Breast epithelium (tissue), 4 donors: ENCODE measurements at places on chromosomes 7 and 10.

DNA sequence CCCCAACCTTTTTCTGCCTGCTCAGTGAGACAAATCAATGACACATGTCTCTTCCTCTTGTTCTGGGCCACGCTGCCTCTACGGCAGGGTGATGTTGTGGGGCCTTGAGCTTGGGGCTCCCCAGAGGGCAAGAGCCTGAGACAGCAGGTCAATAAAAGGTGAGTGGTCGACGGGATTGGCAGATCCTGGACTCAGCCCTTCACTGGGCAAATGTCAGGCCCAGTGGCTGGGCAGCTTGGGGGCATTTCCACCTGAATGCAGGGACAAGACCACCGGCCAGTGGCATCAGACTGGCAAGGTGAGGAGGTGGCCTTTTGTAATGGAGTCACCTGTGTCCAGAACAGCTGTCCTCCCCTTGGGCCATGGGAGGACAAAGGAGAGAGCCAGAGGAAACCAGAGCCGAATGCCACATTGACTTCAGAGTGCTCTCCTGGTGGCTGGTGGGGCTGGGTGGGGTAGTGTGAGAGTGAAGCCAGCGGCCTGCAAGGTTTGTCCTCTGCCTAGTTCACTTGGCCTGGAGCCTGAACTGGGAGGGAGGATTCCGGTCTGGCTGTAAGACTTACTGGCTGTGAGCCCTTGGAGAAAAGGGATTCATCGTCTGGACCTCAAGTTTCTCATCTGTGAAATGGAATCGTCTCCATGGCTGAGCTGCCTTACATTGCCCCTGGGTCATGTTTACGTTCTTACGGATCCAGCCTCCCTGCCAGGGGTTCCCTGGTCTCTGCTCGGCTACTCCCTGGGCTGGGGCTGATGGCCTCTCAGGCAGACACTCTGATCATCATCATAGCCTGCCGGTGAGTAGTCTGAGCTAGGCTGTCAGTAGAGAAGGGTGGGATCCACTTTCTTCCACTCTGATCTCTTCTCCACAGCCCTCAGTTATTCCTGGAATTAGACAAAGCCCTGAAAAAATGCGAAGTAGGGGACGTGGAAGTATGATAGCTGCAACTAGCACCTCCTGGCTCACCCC, 25.4 kb upstream of the CRHR2 start:
- no peak for DNase-seq

GRCh38 chr7:32560075-32560474, 64.8 kb downstream of the AVL9 start:
- no peak for DNase-seq

GRCh38 chr10:65470986-65471385, 1454.8 kb upstream of the LRRTM3 start:
- DNase-seq = no peak

GRCh38 chr7:104903044-104903443, 111.0 kb upstream of the KMT2E start:
- no peak for DNase-seq

DNA sequence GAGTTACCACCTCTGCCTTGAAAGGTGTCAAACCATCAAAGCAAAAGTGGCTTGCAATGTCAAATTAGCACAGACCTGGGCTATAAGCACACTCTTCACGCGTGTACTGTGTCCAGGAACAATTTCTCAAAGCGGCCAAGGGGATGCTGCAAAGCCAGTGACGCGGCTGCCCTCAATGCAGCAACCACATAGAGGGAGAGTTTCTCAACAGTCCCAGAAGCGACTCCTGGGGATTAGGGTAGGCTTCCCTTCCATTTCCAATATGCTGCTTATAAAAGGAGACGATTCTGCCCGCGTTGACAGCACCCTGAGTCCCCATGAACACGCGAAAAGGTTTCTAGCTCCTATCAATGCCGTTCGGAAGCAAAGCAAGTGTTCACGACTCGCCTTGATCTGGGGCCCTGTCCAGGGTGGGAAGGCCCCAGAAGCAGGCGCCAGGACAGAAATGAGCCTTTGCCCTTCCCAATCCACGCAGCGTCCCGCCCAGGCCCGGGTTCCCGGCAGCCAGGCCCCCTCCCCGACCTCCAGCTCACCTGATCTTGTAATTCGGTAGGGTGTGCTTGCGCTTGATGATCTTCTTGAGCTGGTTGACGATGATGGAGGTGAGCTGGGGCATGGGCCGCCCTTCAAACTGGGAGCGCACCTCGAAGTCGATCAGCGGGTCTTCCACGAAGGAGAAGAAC, 1.3 kb downstream of the PDZD8 start:
- no peak for DNase-seq

DNA sequence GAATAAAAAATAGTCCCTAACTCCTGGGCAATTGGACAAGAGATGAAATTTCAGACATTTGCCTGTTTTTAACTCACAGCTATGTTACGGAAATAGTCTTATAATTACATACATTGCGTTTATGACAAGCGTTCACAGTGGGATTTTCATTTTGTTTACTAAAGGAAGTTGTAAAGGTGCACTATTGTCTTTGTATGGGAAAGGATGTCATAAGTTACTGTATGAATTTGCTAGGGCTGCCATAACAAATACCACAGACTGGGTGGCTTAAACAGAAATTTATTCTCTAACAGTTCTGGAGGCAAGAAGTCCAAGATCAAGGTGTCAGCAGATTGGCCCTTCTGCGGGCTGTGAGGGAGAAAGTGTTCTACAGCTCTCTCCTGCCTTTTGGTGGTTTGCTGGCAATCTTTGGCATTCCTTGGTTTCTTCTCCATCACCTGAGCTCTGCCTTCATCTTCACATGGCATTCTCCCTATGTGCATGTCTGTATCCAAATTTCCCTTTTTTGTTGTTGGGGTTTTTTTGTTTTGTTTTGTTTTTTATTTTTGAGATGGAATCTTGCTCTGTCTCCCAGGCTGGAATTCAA, 5.6 kb downstream of the NFE2L3 start:
- no peak for DNase-seq

DNA sequence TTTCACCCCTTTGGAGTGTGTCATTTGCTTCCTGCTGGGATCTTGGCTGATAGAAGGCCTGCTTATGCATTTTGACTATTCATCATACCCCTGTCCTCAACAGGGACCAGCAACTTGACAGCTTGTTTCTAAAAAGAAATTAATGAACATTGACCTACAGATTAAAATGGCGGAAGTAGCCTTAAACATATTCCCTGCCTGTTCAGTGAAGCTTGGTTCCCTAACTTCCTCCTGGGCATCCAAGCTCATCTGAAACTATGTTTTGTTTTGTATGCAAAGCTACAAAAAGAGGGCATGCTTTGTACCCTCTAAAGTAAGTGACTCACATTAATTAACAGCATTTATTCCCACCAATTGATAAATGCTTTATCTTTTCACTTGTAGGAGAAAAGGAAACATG, 26.8 kb upstream of the CDK14 start:
- DNase-seq = no peak

- DNase-seq = no peak
Observed at GRCh38 chr7:141276031-141276430, 202.2 kb downstream of the TMEM178B start.

GRCh38 chr10:19367176-19367575, 318.6 kb downstream of the MALRD1 start:
- no peak for DNase-seq

- no peak for DNase-seq
Observed at GRCh38 chr7:21544303-21544656, 1.4 kb downstream of the DNAH11 start.

- no peak for DNase-seq
Observed at GRCh38 chr7:82419200-82419599, 24.4 kb downstream of the CACNA2D1 start.

DNA sequence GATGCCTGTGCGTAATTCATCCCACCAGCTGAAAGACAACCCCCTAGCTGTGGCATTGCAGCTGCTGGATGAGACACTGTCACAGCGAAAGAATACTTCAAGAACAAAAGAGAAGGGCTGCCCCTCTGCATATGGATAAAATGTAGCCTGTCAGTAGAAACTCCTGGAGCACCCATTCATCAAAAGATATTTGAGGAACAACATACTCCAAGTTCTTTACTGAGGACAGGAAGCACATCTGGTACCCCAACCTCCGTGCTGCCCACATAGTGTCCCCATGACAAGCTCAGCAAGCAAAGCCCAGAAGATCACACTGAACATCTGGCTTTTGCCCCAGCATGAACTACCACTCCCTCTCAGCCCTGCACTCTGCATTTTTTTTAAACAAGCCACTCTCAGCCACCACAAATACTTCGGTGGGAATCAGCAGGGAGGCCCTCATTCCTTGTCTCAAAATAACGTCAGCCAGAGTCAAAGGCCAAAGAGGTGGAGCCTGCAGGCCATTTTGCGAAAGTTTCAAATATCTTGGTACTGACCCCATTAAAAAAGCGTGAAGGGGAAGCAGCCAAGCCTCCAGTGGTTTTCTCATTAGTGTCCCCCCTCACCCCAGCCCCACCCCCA, 1.7 kb downstream of the CREB3L2 start:
- no peak for DNase-seq

- no peak for DNase-seq
Observed at GRCh38 chr10:22455068-22455857, 110.0 kb downstream of the SPAG6 start.

DNA sequence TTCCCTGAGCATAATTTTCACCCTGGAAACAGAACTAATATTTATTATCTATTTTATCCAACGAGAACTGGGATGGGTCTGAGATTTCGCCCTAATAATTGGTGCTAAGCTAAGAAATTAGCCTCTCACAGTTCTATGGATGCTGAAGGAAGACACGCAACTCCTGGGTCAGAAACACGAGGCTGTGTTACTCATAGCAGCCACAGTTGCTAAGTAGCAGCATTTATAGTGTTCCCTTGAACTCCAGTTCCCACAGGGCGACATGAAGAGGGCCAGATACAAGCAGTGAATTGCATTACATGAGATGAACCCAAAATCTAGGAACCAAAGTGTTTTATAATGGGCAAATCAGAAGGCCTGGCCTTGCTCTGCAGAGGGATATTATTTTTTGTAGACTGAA, 109.8 kb upstream of the AGR3 start:
- DNase-seq = no peak
